ENCODE measurements at places on chromosomes 13 and 19. TPM values are rescaled to one million over a fixed set of nuclear protein-coding genes. Genes with fewer than 3 reads are reported as not detected.

GPR12 gene
- total RNA-seq, result not detected

CLC gene
- total RNA-seq, result not detected

ATP8A2 gene
- total RNA-seq, result 35.8 TPM

TLE2 gene
- total RNA-seq, result 103 TPM

ERICH4 gene
- total RNA-seq, result not detected

KLF5 gene
- 62.4 TPM for total RNA-seq

SYT5 gene
- 0.47 TPM for total RNA-seq

GAPDHS gene
- total RNA-seq, result not detected

IRGC gene
- not detected for total RNA-seq

FBN3 gene
- 115 TPM for total RNA-seq

SPC24 gene
- total RNA-seq, result 16.3 TPM

ZNF578 gene
- 0.34 TPM for total RNA-seq

- DNase-seq, result no peak
Measured at GRCh38 chr13:35333157-35333556, 143.3 kb downstream of the MAB21L1 start.

- no peak for DNase-seq
Measured at GRCh38 chr13:114140906-114141250, 8.5 kb upstream of the RASA3 start.

- no peak for DNase-seq
Measured at GRCh38 chr13:21436582-21436981, 22.5 kb downstream of the ZDHHC20 start.

- no peak for DNase-seq
Measured at GRCh38 chr13:44463759-44464158, 90.1 kb downstream of the SERP2 start.

DNA sequence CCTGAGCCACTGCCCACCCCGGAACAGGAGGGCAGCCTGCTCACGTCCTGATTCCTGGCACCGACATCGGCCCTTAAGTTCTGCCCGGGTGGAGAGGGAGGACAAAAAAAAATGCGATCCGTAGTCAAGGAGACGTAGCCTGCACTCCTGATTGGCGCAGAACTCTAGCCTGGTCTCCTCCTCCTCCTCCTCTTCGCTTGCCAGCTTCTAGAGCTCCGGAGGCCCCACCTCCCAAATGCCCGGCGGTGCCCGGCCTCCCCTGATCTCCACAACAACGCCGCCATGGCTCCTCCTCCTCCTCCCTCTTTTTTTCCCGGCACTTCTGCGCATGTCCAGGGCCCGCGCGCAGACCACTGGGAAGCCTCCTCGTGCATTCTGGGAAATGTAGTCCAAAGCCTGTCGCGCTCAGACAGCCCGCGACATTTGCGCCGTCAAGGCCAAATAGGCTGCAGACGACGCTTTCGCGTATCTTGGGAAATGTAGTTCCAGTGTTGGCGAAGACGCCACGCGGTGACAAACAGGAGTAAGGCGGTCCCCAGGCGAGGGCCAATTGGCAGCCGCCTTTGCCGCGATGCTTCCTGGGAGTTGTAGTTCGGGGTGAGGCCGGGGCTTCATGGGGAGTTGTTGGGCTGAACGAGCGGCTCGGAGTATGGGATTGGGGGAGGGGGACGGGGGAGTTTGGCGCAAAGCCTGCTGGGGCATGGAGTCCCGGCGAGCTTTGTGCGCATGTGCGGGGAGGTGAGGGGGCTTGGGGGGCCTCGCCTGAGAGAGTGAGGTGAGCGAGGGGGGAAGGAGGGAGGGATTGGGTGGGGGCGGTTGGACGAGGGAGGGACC is at the start of gene ZNF444:
ZNF444 (plus strand) TSS at position 705 of the 834 bp plus-strand sequence. CDS start 5,625 bp downstream, outside the sequence.
- DNase-seq, result peak; percentile 99

- DNase-seq, result no peak
Measured at GRCh38 chr19:51119101-51119500, 5.6 kb upstream of the SIGLEC9 start.

GRCh38 chr19:47082493-47082892 is 31.1 kb downstream of the ZC3H4 start:
- DNase-seq, result no peak

DNA sequence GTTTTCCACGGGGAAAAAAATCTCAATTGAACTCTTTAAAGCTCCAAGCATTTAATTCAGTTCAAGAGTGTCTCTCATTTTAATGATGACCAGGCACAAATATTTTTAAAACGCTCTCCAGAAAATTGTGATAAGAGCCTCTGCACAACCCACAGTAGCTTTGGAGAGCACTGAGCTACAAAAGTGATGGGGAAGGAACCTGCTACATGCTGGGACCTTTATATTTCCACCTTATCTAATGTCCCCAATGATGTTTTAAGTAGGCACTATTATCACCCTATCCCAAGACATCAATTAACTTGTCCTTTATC is 14.1 kb upstream of the CEACAM6 start:
- DNase-seq, result no peak

- no peak for DNase-seq
Measured at GRCh38 chr19:15702534-15702930, 25.3 kb upstream of the OR10H2 start.

GRCh38 chr19:33496038-33496895 is 25.3 kb downstream of the PEPD start:
- peak; percentile 10 for DNase-seq

GRCh38 chr19:18053576-18054219 is 33.0 kb downstream of the IL12RB1 start:
- DNase-seq, result no peak

GRCh38 chr13:88022431-88023208 is 351.4 kb downstream of the SLITRK5 start:
- no peak for DNase-seq

- DNase-seq, result no peak
Measured at GRCh38 chr19:35843676-35844481, 8.4 kb downstream of the NPHS1 start.

- DNase-seq, result no peak
Measured at GRCh38 chr19:2554856-2555255, 78.9 kb downstream of the GADD45B start.

GRCh38 chr19:54162241-54162805 is 2.8 kb upstream of the LENG1 start:
- peak; percentile 72 for DNase-seq

GRCh38 chr19:4495471-4495870 is 22.8 kb downstream of the PLIN4 start:
- no peak for DNase-seq

- no peak for DNase-seq
Measured at GRCh38 chr19:43457809-43458208, 7.6 kb downstream of the LYPD3 start.

- no peak for DNase-seq
Measured at GRCh38 chr19:28606269-28607032, 606.5 kb downstream of the UQCRFS1 start.

DNA sequence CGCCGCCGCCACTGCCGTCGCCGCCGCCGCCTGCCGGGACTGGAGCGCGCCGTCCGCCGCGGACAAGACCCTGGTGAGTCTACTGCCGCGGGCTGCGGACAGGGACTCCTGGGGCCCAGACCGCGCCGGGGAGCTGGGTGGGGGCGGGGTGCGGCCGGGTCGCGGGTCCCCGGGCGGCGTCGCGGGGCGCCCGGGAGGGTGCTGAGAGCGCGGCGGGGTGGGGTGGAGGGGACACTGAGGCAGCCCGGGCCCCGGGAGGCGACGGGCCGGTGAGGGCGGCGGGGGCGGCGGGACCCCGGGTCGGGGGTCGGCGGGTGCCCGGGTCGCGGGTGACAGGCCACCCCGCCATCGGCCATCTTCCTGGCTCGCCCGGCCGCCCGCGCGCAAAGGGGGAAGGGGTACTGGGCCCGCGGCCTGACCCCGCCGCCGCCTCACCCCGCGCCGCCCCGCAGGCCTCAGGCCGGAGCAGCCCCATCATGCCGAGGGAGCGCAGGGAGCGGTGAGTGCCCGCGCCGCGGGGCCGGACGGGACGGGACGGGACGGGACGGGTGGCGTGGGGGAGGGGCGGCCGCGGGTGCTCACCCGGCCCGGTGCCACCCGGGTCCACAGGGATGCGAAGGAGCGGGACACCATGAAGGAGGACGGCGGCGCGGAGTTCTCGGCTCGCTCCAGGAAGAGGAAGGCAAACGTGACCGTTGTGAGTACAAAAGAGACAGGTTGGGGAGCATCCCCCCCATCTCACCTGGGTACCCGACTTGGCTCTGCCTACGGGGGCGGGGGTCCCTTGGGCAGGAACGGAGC is 489 bp downstream of the CCNE1 start:
- peak; percentile 45 for DNase-seq

DNA sequence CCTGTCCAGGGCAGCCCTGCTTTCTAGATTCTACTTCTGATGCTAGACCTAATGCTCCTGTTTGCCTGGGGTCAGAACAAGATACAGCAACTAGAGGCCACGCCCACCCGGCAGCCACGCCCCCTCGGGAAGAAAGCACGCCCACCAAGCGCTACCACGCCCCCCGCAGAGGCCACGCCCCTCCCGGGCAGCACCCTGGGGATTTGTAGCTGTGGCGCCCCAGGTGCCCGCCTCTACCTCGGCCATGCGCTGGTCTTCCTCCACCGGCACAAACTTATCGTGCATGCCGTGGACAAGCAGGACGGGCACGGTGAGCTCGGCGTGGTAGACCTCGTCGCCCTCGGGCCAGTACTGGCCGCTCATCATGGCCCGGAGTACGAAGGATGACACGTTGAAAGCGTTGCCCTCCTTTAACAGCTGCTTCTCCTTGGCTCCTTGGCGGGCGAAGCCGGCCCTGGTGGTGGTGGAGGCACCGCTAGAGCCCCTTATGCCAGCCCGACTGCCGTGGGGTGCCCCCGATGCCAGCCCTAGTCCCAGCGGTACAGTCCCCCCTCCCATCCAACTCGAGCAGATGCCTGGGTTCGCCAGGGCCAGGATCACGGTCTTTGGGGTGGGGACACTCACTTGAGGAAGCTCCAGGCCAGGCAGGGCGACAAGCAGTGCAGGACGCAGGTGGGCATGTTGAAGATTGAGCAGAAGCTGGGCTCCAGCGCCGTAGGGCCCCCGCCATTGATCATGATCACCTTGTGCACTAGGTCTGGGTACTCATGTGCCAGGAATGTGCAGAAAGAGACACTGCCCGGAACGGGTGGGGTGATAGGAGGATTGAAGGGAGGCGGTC is 9.0 kb downstream of the ABHD8 start:
- DNase-seq, result no peak

GRCh38 chr13:104895521-104895920 is 1639.9 kb downstream of the EFNB2 start:
- DNase-seq, result no peak

DNA sequence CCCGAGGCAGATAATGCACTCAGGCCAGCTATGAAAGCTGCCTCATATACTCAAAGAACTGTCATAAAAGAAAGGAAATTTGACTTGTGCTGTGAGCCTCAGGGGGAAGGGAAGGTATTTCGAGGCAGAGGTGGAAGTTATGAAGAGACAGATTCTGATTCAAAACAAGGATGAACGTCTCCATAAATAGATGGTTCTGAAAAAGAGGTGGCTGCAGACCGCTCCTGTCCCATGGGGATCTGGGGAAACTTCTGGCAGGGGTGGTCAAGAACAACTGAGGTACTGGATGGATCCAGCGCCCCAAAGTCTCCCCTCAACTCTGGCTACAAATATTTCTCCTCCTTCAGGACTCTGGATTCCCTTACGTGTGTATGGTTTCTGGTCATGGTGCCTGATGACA is 168.1 kb upstream of the IRS2 start:
- DNase-seq, result no peak

DNA sequence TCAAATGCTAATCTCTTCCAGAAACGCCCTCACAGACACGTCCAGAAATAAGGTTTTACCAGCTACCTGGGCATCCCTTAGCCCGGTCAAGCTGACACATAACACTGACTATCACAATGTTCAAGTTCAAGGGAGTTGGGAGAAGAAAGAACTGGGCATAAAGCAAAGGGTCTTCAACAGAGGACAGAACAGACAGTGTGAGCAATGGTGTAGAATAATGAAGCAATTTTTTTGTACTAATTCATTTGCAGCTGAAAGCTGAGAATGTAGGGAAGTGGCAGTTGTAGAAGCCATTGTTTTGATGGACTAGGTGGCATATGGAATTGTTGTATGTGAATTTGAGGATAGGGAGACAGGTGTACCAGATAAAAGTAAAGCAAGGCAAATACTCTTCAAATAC is 58.1 kb upstream of the WDFY2 start:
- no peak for DNase-seq

DNA sequence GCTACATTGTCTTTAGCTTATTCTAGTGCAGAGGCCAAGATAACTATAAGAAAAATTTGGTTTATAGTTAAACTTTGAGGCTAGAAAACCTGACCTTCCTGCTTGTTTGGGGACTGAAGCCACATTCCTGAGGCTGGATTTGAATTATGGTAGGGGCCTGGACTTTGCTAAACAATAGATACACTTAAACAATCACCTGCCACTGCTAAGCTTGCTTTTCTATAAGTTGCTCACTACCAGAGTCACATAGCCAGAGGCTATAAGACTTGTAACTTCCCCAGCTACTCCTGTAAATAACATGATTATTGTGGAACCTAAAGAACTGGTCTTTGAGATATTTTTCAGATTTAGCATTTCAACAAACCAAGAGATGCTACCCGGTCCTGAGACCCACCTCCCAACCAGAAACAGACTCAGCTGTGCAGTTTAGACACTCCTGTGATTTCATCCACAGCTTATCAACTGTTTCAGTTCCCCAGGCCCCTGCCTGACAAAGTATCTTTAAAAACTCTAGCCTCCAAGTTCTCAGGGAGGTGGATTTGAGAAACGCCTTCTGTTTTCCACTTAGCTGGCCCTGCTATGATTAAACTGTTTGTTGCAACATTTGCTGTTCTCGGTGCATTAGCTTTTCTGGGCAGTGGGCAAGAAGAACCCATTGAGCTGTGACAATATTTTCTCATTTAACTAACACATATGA is 77.7 kb downstream of the MIPEP start:
- no peak for DNase-seq

DNA sequence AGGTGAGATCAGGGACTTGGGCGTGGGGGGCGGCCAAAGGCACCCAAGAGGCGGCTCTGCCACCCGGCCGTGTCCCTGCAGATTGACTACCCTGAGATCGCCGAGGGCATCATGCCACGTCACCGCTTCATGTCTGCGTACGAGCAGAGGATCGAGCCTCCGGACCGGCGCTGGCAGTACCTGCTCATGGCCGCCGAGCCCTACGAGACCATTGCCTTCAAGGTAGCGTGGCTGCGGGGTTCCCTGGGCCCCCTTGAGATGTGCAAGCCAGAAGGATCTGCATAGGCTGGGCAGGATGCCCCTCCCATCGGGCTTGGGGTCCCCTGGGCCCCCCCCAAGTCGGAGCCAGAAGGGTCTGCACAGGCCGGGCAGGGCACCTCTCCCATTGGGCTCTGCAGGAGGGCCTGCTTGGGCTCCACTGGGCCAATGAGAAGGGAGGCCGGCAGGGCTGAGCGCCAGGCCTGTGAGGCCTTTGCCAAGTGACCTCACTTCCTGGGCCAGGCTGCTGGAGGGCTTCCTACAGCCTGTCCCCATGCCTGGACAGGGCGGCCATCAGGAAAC is 2.2 kb upstream of the AMH start:
- DNase-seq, result no peak

Measured in mesothelial cell of epicardium (in vitro differentiated cells).